ENCODE measurements at places on chromosomes 3 and 15. TPM values are rescaled to one million over a fixed set of nuclear protein-coding genes. Genes with fewer than 3 reads are reported as not detected.

ZNF774 gene
- 0.87 TPM for total RNA-seq

FETUB gene
- total RNA-seq = not detected

ALDH1L1 gene
- total RNA-seq = not detected

FANCD2OS gene
- not detected for total RNA-seq

PLA2G4D gene
- not detected for total RNA-seq

DISP2 gene
- total RNA-seq = 0.13 TPM

XCR1 gene
- total RNA-seq = not detected

CCR3 gene
- not detected for total RNA-seq

GOLGA8N gene
- total RNA-seq = 0.34 TPM

RBSN gene
- total RNA-seq = 12.9 TPM

RASGRP1 gene
- under 0.01 TPM for total RNA-seq

CCDC13 gene
- not detected for total RNA-seq

STRIT1 gene
- not detected for total RNA-seq

CDC25A gene
- 22.5 TPM for total RNA-seq

SLC2A2 gene
- not detected for total RNA-seq

TADA3 gene
- 63.8 TPM for total RNA-seq

KLHL40 gene
- total RNA-seq = not detected

GPR149 gene
- total RNA-seq = not detected

CCRL2 gene
- total RNA-seq = 13.9 TPM

C15orf62 gene
- 0.13 TPM for total RNA-seq

GPR15 gene
- total RNA-seq = not detected

CELF6 gene
- 0.13 TPM for total RNA-seq

LINGO1 gene
- total RNA-seq = under 0.01 TPM

STAC gene
- total RNA-seq = 29.0 TPM

CA12 gene
- total RNA-seq = 0.33 TPM

CFAP100 gene
- not detected for total RNA-seq

PIF1 gene
- total RNA-seq = 15.1 TPM

SLC28A1 gene
- not detected for total RNA-seq

ARIH1 gene
- total RNA-seq = 29.3 TPM

CHRM5 gene
- total RNA-seq = not detected

CPLX3 gene
- total RNA-seq = not detected

MITF gene
- 3.1 TPM for total RNA-seq

GUCA1C gene
- total RNA-seq = not detected

ALS2CL gene
- 11.2 TPM for total RNA-seq

ADPRH gene
- 14.5 TPM for total RNA-seq

SLTM gene
- 39.3 TPM for total RNA-seq

CFAP44 gene
- total RNA-seq = 0.53 TPM

OXTR gene
- under 0.01 TPM for total RNA-seq

ARHGEF26 gene
- 0.40 TPM for total RNA-seq

IGDCC3 gene
- total RNA-seq = not detected

SST gene
- total RNA-seq = not detected

CCR4 gene
- total RNA-seq = 2.3 TPM

PXK gene
- 13.5 TPM for total RNA-seq

MGLL gene
- 116 TPM for total RNA-seq

SPINK8 gene
- not detected for total RNA-seq

XPC gene
- 45.8 TPM for total RNA-seq

IQCF5 gene
- not detected for total RNA-seq

Measured in mammary microvascular endothelial cell (primary cell).